C1 segment of cervical spinal cord (tissue), 14 donors: ENCODE measurements at places on chromosomes 6 and 20.

GRCh38 chr6:15715851-15716250 lies 53.0 kb upstream of the DTNBP1 start:
- DNase-seq, result no peak

GRCh38 chr6:43931201-43931600 lies 161.2 kb downstream of the VEGFA start:
- DNase-seq, result no peak

DNA sequence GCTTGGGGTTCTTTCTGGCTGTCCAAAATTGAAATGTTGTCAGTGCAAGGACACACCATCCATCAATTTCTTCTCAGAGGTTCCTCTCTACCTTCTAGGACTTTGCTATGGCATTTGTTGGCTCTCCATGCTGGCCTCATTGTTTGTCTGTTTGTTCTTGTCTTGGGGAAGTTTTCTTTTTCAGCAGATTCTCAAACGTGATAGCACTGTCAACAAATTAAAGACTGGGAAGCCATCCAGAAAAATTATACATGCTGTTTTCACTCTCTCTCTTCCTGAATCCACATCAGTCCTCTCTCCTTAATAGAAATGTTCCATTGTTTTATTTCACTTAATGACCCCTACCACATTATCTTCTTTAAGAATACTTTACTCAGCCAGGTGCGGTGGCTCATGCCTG lies 130.4 kb downstream of the PCSK2 start:
- DNase-seq, result no peak

DNA sequence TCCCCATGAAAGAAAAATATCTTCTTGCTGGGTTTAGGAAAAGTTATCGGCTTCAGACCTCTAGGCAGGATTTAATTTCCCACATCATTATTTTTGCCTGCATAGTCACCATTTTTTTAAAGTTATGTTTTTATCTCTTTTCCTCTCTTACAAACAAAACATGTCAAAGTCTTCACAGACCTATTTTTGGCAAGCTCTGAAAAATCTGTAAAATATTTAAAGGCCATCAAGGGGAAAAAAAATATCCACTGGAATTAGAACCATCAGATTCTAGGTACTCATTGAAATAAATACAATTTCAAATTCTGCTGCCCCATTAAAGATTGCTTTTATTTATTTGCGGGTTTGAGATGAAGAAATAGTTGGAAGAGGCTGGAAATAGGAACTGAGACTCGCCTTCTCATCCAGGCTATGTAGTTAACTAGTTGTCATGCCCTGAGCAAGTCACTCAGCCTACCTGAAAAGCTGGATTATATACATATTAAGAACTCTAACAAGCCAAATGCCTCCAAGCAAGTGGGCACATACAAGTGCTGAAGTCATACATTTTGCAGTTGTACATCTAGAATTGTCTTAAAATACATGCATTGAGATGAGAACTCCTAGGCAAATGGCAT lies 101.7 kb upstream of the SASH1 start:
- no peak for DNase-seq

- no peak for DNase-seq
These were observed 34.9 kb upstream of the MTHFD1L start for GRCh38 chr6:150830439-150831165.

DNA sequence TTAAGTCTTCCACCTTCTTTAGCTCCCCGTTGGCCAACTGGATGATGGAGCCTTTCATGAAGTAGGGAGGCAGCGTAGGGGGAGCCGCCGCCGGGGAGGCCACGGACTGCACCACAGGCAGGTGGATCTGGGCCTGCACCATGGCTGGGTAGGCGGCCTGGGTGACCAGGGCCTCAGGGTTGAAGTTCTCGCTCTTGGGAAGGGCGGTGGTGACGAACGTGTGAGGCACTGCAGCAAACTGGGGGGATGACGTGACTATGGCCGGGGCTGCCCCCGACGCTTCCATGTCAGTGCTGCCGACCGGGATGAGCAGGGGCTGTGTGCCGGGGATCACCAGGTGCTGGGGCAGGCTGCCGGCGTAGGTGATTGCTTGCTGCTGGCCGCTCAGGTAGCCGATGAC lies 88.1 kb downstream of the GMPR start:
- no peak for DNase-seq

DNA sequence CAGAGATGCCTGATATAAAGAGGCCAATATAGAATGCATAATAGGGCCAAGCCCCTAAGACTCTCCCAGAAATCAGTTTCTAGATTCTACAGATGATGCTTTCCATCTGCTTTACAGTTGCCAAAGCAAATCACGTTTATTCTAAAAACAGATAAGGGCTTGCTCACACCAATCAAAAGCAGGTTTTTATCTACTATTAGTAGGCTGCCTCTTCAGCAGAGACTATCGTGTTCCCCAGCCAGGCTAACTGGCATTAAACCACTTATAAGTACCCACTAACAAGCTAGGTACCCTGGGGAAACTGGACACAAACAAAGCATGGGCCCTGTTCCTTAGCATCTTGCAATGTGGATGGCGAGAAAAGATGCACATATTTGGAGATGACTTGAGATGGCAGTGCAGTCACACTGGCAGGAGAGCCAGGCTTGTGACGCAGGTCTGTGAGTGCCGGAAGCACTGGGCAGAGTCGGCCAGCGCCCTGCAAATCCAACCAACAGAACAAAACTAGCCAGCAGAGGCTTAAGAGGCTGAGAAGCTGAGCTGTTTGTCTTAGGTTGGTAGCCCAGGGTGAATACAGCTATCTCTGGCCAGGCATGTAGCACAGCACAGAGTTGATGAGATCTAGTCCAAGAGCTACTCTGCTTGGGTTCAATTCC lies 73.4 kb downstream of the GFOD1 start:
- no peak for DNase-seq

DNA sequence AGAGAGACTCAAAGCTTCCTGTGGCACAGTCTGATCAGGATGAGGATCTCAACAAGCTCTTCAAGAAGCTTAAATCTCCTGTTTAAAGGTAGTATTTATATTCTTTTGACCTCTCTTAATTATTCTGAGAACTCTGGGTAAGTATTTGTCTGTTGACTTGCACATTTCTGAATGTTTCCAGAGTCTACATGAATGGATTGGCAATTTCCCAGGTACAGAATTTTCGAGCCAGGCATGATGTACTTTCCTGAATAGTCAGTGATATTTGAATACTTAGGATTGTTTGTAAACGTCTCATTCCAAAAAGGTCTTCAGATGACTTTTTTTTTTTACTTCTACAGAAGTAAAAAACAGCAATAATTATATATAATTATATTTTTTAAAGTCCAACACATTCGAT lies 293.4 kb downstream of the TBC1D32 start:
- DNase-seq, result no peak

DNA sequence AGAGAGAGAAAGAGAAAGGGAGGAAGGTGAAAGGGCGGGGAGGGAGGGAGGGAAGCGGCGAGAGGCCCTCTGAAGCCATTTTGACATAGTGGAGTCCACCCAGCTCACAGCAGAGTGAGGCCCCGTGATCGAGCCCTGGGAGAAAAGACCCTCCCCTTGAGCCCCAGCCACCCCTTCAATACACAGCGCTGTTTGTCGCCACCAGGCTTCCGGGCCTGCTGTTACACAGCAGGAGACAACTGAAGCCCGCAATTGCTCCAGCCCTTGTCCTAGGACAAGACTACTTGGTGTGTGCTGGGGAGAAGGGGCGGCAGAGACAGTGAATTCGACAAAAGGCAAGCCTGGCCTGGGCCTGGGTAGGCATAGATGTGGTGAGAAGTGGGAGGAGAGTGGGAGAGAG lies 67.3 kb downstream of the PRR18 start:
- DNase-seq, result no peak

DNA sequence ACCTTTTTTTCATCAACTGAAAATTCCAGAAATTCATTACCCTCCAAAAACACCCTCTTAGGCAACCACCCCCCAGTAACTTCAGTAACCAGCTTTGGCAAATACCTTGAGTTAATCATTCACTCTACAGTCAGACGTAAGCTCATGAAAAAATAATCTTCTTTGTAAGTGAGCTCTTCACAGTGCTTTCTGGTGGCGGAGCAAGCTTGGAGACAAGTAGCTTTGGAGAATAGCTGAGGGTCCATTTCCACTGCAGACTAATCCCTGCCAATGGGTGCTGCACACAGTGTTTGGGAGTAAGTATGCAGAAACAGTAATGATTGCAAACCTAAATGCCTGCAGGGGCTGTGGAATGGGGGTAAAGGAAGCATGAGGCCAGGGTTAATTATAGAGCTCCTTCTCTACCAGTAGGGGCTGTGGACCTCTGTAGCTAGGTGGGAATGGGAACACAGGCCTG lies 56.8 kb upstream of the HINT3 start:
- no peak for DNase-seq

DNA sequence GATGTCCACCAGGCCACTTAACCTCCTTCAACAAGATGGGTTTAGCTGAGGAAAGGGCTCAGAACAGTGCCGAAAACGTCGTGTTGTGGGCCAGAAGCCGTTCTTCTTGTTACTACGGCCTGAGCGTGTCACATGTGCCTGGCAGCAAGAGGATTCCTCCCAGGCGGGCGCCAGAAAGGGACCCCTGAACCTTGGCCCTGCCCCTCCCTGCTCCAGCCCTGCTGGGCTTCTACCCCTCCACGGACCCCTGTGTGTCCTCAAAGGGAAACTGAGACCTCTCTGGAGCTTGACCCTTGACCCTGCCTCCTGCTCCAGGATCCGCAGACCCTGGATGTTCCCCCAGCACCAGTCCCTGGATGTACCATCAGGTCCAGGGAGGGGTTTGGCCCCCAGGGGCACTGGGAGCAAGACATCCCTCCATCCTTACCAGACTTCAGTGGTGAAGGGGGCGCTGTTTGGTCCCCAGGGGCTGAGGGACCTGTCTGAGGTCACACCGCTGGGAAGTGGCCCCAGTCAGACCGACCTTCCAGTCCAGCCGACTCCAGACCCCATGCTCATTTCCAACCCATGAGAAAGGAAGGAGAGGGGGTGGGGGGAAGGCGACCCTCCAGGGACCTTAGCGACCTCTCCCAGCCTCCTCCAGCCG lies 10.1 kb downstream of the HRH3 start:
- no peak for DNase-seq

- no peak for DNase-seq
These were observed 778 bp downstream of the PSMG4 start for GRCh38 chr6:3259491-3259958.

DNA sequence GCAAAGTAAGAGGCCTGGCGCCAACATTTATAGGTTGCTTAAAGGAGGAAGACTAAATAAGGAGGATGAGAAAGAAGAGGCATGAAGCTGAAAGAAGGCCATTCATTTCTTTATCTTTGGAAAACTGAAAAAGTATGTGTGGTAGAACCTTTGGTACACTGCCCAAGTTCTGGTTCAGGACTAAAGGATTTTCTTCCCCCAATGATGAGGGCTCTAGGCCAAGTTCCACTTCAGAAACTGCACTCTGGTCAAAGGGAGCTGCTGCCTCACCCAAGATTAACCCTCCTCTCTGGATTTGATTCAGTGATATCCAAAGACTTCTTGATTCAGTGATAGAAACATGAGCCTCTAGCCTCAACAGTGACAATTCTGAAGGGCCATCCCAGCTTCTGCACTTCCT lies 5.0 kb upstream of the KPNA5 start:
- DNase-seq, result no peak

DNA sequence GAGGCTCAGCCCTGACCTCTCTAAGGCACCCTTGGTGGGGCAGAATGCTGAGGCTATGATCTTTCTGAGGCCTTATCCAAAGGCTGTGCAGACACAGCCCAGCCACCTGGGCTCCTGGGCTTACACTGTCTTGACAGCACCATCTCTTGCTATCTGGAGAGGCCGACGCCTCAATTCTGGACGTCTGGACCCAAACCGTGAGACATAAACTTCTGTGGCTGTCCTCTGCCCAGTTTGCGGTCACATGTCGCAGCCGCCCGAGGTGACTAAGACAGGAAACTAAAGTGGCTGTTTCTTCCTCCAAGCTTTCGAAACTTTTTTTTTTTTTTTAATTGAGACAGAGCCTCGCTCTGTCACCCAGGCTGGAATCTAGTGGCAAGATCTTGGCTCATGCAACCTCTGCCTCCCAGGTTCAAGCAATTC lies 49.3 kb downstream of the PRR18 start:
- DNase-seq, result no peak

- no peak for DNase-seq
These were observed 14.7 kb upstream of the CDKN1A start for GRCh38 chr6:36663504-36664446.
